ENCODE measurements at places on chromosomes 3 and 15. TPM values are rescaled to one million over a fixed set of nuclear protein-coding genes. Genes with fewer than 3 reads are reported as not detected.

GRCh38 chr3:48042071-48042760 is 26.0 kb upstream of the MAP4 start:
- no peak for DNase-seq

PCLAF gene
- 185 TPM for total RNA-seq

CALML4 gene
- total RNA-seq, result 1.4 TPM

- DNase-seq, result no peak
Measured at GRCh38 chr15:43302205-43302817, 28.1 kb downstream of the LCMT2 start.

NMB gene
- total RNA-seq, result 36.2 TPM

LRRIQ4 gene
- total RNA-seq, result not detected

RTP4 gene
- total RNA-seq, result 4.4 TPM

DNA sequence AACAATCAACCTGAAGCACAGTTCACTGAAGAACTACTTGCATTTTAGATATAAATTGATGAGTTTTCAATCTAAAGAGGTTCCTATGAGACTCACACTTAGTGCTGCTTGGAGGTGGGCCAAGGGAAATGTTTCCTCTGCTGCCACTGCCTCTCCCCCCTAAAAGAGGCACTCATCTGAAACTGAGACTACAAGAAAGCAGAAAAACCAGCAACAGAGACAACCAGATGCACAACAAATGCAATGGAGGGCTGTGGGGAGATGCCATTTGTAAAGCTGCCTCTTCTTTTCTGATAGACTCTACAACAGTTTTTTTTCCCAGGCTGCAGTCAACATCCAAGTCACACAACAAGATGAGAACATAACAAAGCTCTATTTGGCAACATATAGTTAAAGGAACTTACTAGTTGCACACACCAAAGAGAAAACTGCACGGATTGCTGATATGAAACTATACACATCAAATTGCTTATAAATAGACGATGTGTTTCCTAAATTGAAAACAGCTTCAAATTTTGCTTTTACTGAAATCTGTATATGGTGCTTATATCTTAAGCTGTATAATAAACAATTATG is 11.0 kb downstream of the TSPAN3 start:
- no peak for DNase-seq
